Cardiac muscle cell (in vitro differentiated cells and primary cell): ENCODE measurements at places on chromosomes 12 and 14. TPM values are rescaled to one million over a fixed set of nuclear protein-coding genes. Genes with fewer than 3 reads are reported as not detected.
A peak's percentile ranks its signal among the peaks of the same experiment; 100 is the strongest.

The LRRK2 gene
- 7.9 and 9.3 TPM in 2 replicates for total RNA-seq

The PRR4 gene
- 0.67 and 8.8 TPM in 2 replicates for total RNA-seq

- DNase-seq = no peak
Measured at GRCh38 chr12:96752211-96752610, 154.8 kb upstream of the NEDD1 start.

DNA sequence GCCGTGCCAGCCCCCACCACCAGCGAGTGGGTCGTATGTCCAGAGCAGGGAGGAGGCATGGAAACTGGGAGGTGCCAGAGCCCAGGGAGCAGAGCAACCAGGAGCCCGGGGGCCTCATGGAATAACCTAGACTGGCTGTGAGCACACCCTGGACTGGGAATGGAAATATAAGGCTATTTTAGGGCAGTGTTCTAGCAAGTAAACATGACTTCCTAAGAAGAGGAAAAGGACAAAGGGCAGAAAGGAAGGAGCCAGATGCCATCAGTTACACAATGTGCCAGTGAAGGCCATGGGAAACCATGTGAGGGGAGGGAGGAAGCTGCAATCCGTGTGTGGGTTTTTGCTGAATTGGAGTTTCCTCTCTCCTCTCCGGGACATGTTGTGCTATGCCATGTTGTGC, 18.7 kb upstream of the CPM start:
- DNase-seq = no peak

GRCh38 chr12:120500581-120500980, 4.7 kb downstream of the DYNLL1 start:
- DNase-seq = peak; percentile 19

- peak; percentile 92 for DNase-seq
Measured at GRCh38 chr14:67680121-67680602, 5.7 kb upstream of the VTI1B start.

DNA sequence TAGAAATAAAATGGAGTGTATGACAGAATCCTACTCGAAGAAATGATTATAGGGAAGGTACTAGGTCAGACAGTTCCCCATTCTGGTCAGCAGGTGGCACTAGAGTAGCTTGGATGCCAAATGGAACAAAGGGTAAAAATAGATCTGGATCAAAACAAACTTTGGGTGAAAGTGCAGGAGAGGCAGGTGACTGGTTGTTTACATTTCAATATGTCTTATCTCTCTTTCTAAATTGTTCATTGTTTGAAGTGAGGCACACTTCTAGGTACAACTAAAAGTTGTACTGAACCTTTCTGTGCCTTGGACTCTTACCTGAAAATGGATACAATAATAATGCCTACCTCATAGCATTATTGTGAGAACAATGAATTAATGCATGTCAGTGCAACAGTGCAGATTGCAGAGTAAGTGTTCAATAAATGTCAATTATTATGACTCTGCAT, 62.0 kb upstream of the OSBPL8 start:
- peak; percentile 75 for DNase-seq
